ENCODE measurements at places on chromosomes 16 and 17. TPM values are rescaled to one million over a fixed set of nuclear protein-coding genes. Genes with fewer than 3 reads are reported as not detected.

DNA sequence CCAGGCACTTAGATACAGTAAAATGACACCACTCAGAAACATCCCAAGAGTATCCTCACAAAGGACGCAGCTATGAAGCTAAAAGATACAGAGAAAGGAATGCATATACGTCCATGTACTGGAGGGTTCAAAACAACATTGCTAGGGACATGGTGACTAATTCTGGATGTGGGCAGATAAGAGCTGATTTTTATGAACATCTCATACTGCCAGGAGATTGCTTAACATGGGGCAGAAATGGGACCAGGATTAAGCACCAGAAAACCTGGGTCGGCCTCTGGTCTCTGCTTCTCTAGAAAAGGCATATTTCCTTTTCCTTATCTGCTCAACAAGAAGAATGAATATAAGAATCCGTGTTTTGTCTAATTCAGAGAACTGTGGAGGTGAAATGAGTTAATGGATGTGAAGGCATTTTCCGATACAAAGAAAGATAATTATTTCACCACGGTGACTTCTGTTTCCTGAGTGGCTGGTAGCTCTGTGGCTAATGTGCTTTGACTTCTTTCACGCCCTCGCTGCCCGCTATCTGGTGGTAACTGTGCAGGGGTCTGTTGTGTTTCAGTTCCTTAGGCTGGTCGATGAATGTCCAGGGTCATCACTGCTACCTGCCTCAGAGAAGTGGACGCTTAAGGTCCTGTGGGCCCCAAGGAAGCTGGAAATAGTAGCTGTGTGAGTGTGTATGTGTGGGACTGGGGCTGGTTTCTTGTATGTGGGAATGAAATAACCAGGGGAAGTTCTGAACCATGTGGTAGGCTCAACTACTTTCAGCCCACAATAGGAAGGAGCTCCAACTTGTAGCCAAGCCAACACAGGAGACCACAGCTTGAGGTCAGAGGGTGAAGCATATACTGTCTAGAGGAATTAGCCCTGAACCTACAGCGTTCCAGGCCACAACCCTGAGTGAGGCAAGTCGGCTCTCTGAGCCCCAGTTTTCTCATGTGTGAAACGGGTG is 15.8 kb upstream of the CCL5 start:
- H3K27ac ChIP-seq, result no peak overlapping the region
- no peak overlapping the region for H3K4me3 ChIP-seq

- no peaks in the 10 kb centered on the region for H3K36me3 ChIP-seq
- no peaks in the 10 kb centered on the region for H3K27me3 ChIP-seq
- no peak overlapping the region for H3K27ac ChIP-seq
- peak; percentile 44 for DNase-seq
- no peaks in the 10 kb centered on the region for H3K4me1 ChIP-seq
These were observed 155.4 kb upstream of the FOXF1 start for GRCh38 chr16:86354641-86355513.

DNA sequence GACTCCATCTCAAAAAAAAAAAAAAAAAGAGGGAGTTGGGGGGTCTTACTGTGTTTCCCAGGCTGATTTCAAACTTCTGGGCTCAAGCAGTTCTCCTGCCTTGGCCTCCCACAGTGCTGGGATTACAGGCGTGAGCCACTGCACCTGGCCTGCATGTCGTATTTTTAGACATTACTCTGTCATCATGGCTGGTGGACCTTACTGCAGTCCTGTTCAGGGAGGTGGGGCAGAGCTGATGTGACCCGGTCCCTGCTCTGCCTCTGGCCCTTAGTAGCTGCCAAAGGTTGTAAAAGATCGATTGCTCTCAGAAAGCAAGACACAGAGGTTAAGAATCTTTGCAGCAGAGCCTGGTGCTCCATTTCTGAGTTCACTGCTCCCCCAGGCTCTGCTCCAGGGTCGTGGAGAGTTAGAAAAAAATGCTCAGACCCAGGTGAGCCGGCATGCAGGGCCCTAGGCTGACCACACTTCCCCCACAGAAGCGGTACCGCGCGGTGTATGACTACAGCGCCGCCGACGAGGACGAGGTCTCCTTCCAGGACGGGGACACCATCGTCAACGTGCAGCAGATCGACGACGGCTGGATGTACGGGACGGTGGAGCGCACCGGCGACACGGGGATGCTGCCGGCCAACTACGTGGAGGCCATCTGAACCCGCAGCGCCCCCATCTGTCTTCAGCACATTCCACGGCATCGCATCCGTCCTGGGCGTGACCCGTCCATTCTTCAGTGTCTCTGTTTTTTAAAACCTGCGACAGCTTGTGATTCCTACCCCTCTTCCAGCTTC is 7.1 kb upstream of the LASP1NB start:
- H3K36me3 ChIP-seq, result peaks cover 30% of the 10 kb centered on the region
- no peak overlapping the region for H3K4me3 ChIP-seq
- H3K27ac ChIP-seq, result no peak overlapping the region
- H3K27me3 ChIP-seq, result no peaks in the 10 kb centered on the region
- DNase-seq, result no peak

DNA sequence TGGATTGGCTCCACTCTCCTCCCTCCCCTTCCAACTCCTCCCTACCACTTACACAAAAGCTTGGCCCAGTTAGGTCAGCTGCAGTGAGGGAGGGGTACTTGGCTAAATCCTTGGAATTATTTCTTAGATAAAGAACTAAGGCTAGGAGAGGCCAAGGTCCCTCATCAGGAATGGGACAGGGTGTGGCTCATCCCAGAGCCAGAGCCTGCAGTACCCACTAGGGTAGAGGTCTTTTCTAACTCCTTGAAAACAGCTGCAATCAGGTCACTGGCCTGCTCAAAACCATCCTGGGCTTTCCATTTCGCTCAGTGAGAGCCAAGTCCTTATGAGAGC is 1.9 kb upstream of the SLC46A1 start:
- DNase-seq, result no peak
- no peak overlapping the region for H3K4me3 ChIP-seq
- no peaks in the 10 kb centered on the region for H3K4me1 ChIP-seq
- H3K36me3 ChIP-seq, result no peaks in the 10 kb centered on the region
- no peaks in the 10 kb centered on the region for H3K27me3 ChIP-seq

KRT32 gene
- not detected for total RNA-seq

SLC2A4 gene
- 4.2 TPM for total RNA-seq
